Activated CD4-positive, alpha-beta memory T cell treated with anti-CD3 and anti-CD28 coated beads, Interleukin-2, amount 10 ng/mL, durations not matched to agents 7 days and 5 days (primary cell): ENCODE measurements at places on chromosomes 11 and 22. TPM values are rescaled to one million over a fixed set of nuclear protein-coding genes. Genes with fewer than 3 reads are reported as not detected.

GRCh38 chr11:31690516-31690915 lies 120.6 kb downstream of the PAX6 start:
- H3K4me1 ChIP-seq = peaks cover 5% of the 10 kb centered on the region
- DNase-seq = no peak
- no peaks in the 10 kb centered on the region for H3K27me3 ChIP-seq
- no peak overlapping the region for H3K27ac ChIP-seq
- no peaks in the 10 kb centered on the region for H3K36me3 ChIP-seq
- H3K4me3 ChIP-seq = no peak overlapping the region

Gene ROM1
- 2.2 TPM for total RNA-seq

Gene C11orf42
- total RNA-seq = not detected

- H3K36me3 ChIP-seq = no peaks in the 10 kb centered on the region
- peaks cover 16% of the 10 kb centered on the region for H3K27me3 ChIP-seq
- no peaks in the 10 kb centered on the region for H3K4me1 ChIP-seq
- no peak overlapping the region for H3K4me3 ChIP-seq
- H3K27ac ChIP-seq = no peak overlapping the region
Observed at GRCh38 chr11:6022956-6023355, 7.6 kb downstream of the OR56A1 start.

- H3K36me3 ChIP-seq = no peaks in the 10 kb centered on the region
- DNase-seq = no peak
- H3K4me1 ChIP-seq = no peaks in the 10 kb centered on the region
- H3K27ac ChIP-seq = no peak overlapping the region
- no peak overlapping the region for H3K4me3 ChIP-seq
Observed at GRCh38 chr11:75945947-75946346, 130.9 kb downstream of the UVRAG start.

- DNase-seq = no peak
- H3K36me3 ChIP-seq = no peaks in the 10 kb centered on the region
- no peaks in the 10 kb centered on the region for H3K4me1 ChIP-seq
- H3K27me3 ChIP-seq = no peaks in the 10 kb centered on the region
- H3K27ac ChIP-seq = no peak overlapping the region
Observed at GRCh38 chr11:116342148-116342547, 430.6 kb downstream of the BUD13 start.

Gene MYBPC3
- total RNA-seq = not detected

GRCh38 chr11:133951327-133952198 lies 5.2 kb downstream of the IGSF9B start:
- peaks cover 77% of the 10 kb centered on the region for H3K4me1 ChIP-seq
- no peak overlapping the region for H3K27ac ChIP-seq
- no peak for DNase-seq
- H3K36me3 ChIP-seq = peaks cover 15% of the 10 kb centered on the region
- peaks cover 15% of the 10 kb centered on the region for H3K27me3 ChIP-seq

GRCh38 chr11:125625630-125626287 lies 796 bp downstream of the CHEK1 start:
- DNase-seq = peak; percentile 89
- H3K27me3 ChIP-seq = no peaks in the 10 kb centered on the region
- peak overlapping the region; percentile 92 for H3K27ac ChIP-seq
